GM18507 (cell line): ENCODE measurements at places on chromosomes 2 and 18.
A peak's percentile ranks its signal among the peaks of the same experiment; 100 is the strongest.

DNA sequence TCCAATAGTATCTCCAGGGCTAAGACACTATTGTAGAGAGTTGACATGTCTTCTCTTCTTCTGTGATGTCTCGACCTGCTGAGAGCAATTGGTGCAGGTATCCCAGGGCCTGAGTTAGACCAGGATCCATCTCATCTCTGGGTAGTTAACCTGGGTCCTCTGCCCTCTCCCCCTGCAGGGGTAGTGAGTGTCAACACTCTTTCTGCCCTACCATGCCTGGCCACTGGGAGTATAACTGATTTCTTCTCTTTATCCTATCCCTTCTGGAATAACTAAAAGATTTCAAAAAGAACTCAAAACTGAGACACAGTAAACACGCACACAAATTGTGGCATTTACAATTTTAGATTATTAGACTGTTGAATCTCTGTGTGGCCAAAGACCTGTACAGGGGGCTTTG, 20.8 kb upstream of the SIX3 start:
- DNase-seq: no peak

- no peak for DNase-seq
Measured at GRCh38 chr2:212208467-212208866, 330.1 kb downstream of the ERBB4 start.

GRCh38 chr2:180240774-180241173, 233.7 kb upstream of the CWC22 start:
- no peak for DNase-seq

DNA sequence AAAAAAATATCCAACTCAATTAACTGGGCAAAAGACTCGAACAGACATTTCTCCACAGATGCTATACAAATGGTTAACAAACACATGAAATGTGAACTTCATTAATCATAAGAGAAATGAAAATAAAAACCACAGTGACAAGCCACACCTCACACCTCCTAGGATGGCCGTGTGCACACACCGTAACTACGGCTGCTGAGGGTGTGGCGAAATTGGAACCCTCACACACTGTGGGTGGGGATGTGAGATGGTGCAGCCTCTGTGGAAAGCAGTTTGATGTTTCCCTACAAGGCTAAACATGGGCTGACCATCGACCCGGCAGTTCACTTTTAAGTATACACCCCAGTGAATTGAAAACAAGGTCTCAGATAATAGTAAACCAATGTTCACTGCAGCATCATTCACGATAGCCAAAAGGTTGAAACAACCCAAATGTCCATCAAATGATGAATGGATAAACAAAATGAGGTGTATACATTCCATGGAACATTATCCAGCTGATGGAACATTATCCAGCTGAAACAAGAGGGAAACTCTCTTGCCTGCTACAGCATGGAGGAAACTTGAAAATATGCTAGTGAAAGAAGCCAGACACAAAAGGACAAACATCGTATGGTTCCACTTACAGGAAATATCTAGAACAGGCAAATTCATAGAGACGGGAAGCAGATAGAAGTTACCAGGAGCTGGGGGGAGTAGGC, 32.2 kb downstream of the ZAP70 start:
- DNase-seq: peak; percentile 28

GRCh38 chr2:159808032-159808425, 10.0 kb upstream of the CD302 start:
- DNase-seq: no peak

- no peak for DNase-seq
Measured at GRCh38 chr2:41621563-41621962, 426.3 kb upstream of the PKDCC start.

DNA sequence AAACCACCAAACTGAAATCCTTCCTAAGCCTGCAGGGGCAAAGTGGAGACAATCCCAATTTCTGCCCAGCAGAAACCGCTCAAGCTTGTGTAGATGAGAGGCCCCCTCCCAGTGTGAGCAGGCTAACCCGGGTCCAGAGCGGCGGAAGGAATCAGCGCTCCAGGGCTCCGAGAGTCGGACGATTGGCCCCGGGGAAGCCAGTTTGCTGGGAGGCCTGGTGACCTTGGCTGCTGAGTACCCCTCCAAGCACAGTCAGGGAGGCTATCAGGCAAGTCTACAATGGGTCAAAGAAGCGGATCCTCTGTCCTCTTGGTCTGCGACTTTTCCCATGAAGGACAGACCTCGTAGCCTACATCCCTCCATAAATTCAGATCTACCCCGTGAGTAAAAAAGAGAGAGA, 16.8 kb upstream of the EN1 start:
- no peak for DNase-seq
